HEK293T (cell line): ENCODE measurements at places on chromosomes 5 and 9.
A peak's percentile ranks its signal among the peaks of the same experiment; 100 is the strongest.

GRCh38 chr9:137108608-137109249 is 5.8 kb downstream of the DPP7 start:
- DNase-seq = no peak

- DNase-seq = no peak
These were observed 22.3 kb downstream of the TTC33 start for GRCh38 chr5:40733434-40733833.

GRCh38 chr5:6868171-6868570 is 154.9 kb downstream of the TENT4A start:
- DNase-seq = no peak

GRCh38 chr5:169412831-169413230 is 111.9 kb upstream of the SLIT3 start:
- DNase-seq = no peak

DNA sequence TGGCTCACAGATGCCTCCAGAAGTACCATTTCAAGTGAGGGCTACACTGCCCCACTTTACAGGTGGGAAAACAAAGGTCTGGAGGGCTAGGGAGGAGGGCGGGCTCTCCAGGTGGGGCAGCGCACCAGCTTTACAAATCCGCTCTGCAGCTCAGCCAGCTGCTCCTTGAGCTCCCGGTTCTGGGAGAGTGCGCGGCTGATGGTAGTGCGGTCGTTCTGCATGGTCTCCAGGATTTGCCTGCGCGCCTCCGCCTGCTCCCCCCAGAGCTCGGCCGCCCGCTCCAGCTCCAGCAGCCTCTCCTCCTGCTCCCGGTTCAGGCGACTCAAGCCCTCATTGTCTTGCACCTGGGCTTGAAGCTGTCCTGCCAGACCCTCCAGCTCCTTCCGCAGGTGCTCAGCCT is 15.5 kb downstream of the GOLGA2 start:
- no peak for DNase-seq

DNA sequence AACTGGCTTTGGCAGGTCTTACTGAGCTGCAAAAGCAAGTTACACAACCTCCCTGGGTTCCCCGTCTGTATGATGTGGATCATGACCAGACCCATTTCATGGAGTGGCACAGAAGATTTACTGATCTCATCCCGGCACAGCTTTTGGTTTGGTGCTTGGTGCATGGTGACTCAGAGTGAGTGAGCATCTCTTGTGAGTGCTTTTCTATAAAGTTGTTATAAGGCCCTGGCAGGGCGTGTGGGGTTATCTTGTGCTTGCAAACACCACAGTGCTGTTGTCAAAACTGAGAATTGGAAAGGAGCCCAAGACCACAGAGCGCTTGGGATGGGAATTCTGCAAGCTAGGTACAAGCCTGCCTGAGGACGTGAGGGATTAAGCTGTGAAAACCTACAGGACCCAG is 425.2 kb downstream of the GADD45G start:
- no peak for DNase-seq

DNA sequence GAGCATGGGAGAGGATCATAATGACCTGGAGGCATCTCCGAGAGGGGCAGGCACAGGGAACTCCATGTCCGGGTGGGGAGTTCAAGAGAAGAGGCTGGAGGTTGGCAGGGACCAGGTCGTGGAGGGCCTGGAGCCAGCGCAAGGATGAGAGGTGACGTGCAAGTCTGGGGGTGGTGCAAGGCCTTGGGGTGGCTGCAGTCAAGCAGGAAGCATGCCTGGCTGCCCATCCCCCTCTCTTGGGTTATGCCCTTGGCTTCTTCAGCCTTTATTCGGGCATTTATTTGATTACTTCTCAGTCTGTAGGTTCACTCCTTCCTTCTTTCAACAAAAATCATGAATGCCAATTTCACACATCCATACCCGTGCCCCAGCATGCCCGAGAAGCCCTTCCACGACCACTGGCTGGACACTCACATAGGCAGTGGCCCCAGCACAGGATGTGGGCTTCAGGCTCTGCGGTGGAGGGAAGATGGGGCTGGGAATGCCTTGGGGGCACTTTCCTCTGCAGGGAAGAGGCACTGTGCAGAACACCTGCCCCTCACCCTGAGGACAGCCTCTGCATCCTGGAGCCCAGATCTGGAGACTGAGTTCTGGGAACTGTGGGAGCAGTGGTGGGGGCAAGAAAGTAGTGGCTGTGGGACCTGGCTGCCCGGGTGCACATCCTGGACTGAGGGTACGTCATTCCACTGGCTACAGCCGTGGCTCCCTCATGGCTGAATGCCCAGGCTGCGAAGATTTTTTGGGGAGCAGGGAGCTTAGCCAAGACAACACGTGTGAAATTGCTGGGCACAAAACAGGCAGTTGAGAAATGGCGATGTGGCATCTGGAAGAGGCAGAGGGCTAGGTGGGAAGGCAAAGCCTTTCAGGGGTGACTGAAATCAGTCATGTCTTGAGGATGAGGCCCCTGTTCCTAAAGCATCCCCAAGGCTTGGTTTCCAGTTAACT is 38.6 kb downstream of the CRB2 start:
- DNase-seq = no peak

DNA sequence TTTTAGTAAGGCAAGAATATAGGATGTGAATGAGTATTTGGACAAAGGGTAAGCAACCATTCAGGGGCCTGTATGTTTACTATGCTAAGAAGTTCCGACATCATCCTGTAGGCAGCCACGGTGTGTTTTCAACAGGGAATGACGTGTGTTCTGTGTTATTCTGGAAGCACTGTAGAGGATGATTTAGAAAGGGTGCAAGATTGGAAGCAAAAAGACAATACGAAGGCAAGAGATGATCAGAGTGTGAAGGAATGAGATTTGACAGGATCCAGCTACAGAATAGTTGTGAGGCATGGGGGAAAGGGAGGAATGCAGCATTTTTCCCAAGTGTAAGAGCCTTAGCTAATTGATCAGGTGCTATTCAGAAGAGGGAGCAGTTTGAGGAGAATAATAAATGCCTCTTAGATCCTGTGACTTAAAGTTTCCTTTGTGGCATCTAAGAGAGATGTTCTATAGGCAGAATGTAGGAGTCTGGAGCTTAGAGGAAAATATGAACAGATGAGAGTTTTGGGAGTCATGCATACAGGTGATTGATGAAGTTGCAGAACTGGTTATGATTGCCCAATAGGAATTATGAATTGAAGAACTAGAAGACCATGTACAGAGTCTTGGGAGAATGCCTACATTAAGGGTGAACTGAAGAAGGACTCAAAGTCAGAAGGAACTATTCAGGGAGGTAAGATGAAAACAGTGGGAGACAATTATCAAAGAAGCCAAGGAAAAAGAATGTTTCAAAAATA is 2.5 kb downstream of the SMC5 start:
- no peak for DNase-seq

GRCh38 chr9:68418259-68418845 is 61.9 kb downstream of the PGM5 start:
- DNase-seq = no peak

DNA sequence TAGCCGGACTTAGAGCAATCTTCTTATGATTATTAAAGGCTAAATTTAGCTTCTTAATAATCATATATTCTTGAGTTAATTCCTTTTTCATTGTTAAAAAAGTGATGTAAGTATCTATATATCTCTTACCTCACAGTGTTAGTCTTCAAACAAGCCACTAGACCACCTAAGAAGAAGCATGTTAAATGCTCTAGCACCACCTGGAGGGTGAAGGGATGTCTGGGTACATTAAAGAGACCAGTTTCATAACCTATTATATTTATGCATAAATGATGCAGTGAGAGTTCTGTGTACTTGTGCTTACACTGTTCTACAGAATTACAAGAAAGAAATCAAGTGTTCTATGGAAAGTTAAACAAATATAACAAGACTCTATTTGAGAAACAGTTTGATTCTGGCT is 55.9 kb upstream of the SLCO6A1 start:
- DNase-seq = peak; percentile 6

DNA sequence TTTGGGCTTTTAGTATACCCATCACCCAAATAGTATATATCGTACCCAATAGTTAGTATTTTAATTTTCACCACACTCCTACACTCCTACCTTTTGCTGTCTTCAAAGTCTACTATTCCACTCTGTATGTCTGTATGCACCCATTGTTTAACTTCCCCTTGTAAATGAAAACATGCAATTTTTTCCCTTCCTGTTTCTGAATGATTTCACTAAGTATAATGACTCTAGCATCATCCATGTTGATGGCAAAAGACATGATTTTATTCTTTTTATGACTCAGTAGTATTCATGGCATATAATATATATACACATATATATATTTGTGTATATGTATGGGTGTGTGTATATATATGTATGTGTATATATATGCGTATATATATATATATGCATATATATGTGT is 63.1 kb upstream of the FAM174A start:
- no peak for DNase-seq

GRCh38 chr5:152673601-152674000 is 268.5 kb upstream of the NMUR2 start:
- no peak for DNase-seq

DNA sequence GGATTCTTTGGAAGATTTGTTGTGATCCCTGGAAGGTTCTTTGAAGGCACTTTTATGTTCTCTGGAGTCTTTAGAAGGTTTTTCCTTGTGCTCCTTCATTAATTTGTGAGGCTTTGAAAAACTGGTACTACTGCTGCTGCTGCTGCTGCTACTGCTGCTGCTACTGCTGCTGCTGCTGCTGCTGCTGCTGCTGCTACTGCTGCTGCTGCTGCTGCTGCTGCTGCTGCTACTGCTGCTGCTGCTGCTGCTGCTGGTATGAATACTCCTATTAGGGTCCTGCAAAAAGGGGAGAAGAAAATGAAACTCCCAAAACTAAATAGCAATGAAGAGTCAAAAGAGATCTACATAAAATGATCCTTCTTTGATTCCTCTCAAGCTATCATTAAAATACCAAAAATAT is 208.1 kb downstream of the MLLT3 start:
- DNase-seq = no peak

DNA sequence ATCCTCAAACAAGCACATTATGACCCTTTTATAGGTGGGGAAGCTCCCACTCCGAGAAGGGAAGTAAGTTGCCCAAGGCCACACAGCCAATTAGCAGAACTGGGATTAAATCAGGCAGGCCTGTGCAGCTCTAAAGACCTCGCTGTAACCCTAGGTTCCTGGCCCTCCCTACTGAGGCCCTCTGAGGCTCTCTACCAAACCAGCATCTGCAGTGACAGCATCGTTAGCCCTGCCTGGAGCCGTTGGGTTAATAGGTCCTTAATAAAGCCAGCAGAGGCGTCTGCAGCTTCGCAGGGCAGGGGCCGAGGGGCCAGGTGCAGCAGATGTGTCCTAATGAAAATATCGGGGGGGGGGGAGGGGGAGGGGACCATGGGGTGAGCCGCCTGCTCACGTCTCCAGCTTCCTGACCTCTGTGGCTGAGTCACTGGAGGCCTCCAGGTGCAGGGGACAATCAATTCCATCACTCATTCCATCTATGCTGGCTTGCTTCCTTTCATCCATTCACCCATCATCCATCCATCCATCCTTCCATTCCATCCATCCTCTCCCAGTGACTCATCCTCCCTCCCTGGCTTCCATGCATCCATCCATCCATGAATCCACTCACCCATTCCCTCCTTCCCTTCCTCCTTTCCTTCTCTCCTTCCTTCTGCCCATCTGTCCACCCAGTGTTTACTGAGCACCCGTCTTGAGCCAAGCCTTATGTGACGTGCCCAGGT is 203.9 kb downstream of the C9orf50 start:
- DNase-seq = no peak

- no peak for DNase-seq
These were observed 128.1 kb downstream of the PDE4D start for GRCh38 chr5:59765446-59765845.

- no peak for DNase-seq
These were observed 18.3 kb upstream of the CD180 start for GRCh38 chr5:67214707-67215447.

- peak; percentile 93 for DNase-seq
These were observed at the start of gene SAPCD2 for GRCh38 chr9:137070201-137070905. TSS of gene SAPCD2 (minus strand) at chr9:137070557. CDS start at chr9:137070460, 97 bp downstream.

DNA sequence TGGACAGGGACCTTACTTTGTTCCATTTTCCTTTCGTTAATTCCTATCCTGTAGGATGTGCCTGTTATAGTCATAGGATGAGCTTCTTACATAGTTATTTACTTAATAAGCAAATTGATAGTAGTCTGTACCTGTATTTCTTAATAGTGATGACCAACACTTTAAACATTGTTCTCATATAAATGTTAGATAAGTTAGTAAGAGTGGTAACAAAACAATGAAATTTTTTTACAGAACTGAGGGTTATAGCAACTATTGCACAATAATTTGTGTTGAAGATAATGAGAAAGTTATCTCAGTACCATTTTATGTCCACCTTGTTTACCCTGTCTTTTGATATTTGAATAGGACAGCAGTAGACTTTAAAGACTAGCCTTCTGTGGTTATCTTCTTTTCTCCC is 162.9 kb upstream of the ELL2 start:
- no peak for DNase-seq

- no peak for DNase-seq
These were observed 28.1 kb upstream of the AIF1L start for GRCh38 chr9:131068076-131068816.

DNA sequence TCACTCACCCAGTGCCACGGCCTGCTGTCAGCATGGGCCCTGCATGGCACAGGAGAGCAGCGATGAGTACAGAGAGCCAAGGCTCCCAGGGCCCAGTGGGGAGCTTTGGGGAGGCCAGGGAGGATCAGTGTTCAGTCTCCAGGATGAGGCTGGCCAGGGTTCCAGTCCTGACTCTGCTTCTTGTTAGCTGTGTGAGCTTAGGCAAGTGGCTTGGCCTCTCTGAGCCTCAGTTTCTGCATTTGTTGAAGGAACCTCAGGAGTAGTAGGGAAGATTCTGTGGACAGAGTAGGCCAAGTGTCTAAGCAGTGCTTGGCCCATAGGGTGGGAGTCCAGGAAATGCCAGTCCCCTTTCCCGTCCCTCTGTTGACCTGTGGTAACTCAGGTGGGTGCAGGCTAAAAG is 39.5 kb downstream of the ERGIC1 start:
- DNase-seq = no peak
